Hepatic stellate cell (primary cell): ENCODE measurements at places on chromosomes 1 and 21.

DNA sequence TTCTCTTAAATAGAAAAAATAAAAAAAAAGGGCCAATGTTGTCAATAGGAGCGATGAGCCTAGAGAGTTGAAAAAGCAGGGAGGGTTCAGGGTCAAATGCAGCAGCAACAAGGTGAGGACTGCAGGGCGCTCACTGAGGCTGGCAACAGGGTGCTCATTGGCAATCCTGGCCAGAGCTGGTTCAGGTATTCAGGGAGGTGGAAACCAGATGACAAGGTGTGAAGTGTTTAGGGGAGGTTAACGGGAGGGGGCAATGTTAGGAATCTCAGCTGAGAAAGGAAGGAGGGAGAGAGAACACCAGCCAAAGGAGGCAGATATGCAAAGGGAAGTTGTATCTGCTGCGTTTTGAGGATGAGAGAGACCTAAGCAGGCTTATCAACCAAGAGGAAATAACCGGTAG lies 129.8 kb upstream of the DAB1 start:
- no peak for DNase-seq

DNA sequence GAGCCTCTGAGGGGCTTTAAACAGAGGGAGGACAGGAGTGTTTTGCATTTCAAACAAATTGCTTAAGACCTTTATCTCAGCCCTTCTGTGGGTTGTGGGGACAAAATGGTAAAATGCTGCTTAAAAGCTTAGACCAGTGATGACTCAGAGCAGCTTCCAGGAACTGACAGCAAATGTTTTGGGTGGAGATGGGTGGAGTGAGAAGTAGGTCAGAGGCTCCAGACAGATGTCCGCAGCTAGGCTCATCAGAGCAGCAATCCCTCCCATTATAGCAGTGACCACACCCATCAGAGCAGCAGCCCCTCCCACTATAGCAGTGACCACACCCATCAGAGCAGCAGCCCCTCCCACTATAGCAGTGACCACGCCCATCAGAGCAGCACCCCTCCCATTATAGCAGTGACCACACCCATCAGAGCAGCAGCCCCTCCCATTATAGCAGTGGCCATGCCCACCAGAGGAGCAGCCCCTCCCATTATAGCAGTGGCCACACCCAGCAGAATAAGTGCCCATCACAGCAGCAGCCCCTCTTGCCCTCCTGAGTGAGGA lies 532.2 kb downstream of the MATN1 start:
- peak; percentile 17 for DNase-seq

DNA sequence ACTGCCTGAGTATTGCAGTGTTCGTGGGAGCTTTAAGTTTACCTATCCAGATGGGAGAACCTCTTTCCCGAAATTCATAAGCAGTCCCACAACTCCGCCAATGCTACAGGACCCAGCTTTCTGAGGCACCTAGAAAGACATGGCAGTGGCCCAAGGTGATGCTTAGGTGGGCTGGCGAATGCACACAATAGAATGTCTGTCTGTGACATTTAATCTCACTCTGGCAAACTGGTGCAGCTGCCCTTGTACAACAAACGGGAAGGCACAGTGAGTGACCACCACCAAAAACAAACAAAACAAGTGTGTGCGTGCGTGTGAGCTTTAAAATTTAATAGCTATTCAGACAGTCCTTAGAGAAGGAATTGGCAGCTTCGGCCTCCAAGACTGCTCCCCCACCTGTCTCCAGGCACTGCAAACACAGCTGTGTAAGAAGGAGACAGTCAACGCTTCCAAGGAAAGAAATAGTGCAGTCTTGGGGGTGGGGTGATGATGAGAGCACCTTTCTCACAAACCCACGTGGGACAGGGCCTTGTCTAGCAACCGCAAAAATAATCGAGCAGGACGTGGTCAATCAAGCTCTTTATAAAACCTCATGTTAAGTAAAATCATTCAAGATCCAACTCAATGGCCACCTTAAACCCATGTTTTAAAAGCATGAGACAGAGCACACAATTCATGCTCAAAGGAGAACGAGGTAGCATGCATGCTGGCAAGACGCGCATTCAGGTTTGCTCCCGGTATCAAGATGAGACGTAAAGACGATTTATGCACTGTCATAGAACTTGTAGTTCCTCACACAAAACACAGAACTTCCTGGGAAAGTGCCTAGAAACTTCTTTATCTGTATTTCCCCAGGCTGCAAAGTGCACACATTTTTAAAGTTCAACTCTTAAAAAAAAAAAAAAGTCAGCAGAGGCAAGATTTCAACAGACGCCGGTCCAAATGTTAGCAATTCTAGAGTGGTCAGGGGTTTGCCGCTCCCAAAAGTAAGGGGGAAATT lies 84.1 kb downstream of the TM2D1 start:
- no peak for DNase-seq

DNA sequence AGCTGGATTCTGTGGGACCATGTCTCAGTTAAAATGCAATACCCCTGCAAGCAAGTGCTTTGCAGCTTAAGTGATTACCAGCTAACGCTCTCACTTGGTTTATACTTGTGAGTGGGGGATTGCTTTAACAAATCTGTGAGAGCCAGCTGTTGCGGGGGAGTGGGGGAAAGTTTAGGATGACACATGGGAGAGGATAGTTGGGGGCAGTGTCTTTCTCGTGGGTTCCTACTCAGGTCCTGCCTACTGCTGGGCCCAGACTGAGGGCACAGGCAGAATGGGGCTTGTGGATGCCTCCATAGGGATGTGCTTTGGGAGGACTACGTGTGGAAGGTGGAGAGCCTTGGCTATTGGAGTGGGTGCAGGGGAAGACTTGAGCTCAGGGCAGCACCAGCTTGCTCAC lies 60.1 kb downstream of the ELK4 start:
- no peak for DNase-seq
